ENCODE measurements at places on chromosomes 6 and 20. TPM values are rescaled to one million over a fixed set of nuclear protein-coding genes. Genes with fewer than 3 reads are reported as not detected.

- peak; percentile 25 for DNase-seq
These were observed 42.6 kb downstream of the KIAA1755 start for GRCh38 chr20:38217791-38218565.

- no peak for DNase-seq
These were observed 202.8 kb downstream of the BTBD9 start for GRCh38 chr6:38436726-38437465.

- no peak for DNase-seq
These were observed 107.5 kb upstream of the TBX18 start for GRCh38 chr6:84871925-84872324.

- no peak for DNase-seq
These were observed 178.9 kb upstream of the SULF2 start for GRCh38 chr20:47964149-47964548.

The SAMD3 gene
- total RNA-seq = 2.2 TPM

Measured in mucosa of gallbladder (tissue), 1 donor.